Lung microvascular endothelial cell (primary cell): ENCODE measurements at places on chromosomes 16 and 17.
A peak's percentile ranks its signal among the peaks of the same experiment; 100 is the strongest.

DNA sequence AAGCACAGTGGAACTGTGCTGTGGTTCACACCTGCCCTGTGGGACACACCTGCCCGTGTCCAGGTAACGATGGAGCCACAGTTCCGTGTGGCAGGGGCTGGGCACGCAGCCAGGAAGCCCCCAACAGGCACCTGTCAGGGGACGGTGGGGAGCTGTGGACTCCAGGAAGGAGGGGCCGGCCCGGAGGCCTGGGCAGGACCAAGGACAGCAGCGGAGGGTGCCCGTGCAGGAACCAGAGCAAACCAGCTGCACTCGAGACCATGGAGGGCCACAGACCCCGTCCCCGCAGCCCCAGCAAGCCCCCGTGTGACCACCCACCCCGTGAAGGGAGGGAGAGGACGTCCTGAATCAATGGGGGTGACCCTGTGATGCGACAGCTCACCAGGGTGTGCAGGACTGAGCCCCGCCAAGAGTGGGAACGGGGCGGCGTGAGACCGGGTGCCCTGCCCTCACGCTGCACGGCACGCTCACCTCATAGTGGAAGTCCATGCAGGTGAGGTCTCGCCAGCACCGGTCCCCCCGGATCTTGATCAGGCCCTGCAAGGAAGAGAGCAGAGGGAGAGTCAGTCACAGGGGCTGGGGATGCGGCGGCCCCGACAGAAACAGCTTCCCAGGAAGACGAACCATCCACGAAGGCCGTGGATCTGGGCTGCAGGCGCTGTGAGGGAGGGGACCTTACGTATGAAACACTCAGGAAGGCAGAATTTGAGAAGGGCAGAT, 78.1 kb downstream of the LMF1 start:
- no peak for DNase-seq

GRCh38 chr16:25838724-25839186, 147.0 kb downstream of the HS3ST4 start:
- peak; percentile 59 for DNase-seq

GRCh38 chr17:19424934-19425868, 14.2 kb downstream of the RNF112 start:
- no peak for DNase-seq

DNA sequence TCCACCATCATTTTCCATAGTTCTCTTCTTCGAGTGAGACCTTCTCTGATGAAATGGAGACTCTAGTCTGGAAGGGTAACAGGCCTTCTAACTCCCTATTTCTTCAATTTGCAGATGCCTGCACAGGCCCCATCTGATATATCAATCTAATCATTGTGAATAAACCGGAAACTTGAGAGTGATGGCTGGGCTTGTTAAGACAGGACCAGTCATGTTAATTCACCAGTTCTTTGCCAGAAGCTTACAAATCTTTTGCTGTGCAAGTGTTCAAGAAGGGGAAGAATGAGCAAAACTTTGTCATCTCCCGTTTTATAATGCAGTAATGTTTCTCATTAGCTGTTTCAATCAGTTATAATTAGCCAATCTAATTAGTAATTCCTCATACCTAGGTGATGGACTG, 1561.3 kb upstream of the GOT2 start:
- no peak for DNase-seq

- DNase-seq: no peak
These were observed 124.6 kb downstream of the TOX3 start for GRCh38 chr16:52422307-52422706.

- peak; percentile 51 for DNase-seq
These were observed 62.3 kb downstream of the PHKB start for GRCh38 chr16:47523342-47524006.

- DNase-seq: no peak
These were observed 48.1 kb downstream of the RMI2 start for GRCh38 chr16:11393366-11393765.

DNA sequence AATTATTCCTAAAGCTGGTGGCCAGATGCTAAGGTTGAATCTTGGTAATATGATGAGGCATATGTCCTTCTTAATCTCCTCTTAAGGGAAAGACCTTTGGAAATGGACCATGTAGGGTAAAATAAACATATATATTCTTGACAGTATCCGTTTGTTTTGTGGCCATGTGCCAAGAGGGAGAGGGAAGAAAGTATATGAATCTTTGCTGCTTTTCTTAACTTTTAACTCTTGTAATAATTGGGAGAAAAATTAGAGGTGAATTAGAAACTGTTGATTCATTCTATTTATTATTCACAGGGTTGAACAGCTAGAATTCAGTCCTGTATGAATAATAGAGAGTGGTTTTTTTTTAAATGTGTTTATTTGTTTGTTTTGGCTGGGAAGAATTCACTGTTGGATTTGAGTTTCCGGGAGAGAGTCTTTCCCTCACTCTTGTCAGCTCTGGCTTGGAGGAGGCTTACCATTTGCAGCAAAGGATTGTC, 31.6 kb downstream of the AATF start:
- DNase-seq: peak; percentile 51

DNA sequence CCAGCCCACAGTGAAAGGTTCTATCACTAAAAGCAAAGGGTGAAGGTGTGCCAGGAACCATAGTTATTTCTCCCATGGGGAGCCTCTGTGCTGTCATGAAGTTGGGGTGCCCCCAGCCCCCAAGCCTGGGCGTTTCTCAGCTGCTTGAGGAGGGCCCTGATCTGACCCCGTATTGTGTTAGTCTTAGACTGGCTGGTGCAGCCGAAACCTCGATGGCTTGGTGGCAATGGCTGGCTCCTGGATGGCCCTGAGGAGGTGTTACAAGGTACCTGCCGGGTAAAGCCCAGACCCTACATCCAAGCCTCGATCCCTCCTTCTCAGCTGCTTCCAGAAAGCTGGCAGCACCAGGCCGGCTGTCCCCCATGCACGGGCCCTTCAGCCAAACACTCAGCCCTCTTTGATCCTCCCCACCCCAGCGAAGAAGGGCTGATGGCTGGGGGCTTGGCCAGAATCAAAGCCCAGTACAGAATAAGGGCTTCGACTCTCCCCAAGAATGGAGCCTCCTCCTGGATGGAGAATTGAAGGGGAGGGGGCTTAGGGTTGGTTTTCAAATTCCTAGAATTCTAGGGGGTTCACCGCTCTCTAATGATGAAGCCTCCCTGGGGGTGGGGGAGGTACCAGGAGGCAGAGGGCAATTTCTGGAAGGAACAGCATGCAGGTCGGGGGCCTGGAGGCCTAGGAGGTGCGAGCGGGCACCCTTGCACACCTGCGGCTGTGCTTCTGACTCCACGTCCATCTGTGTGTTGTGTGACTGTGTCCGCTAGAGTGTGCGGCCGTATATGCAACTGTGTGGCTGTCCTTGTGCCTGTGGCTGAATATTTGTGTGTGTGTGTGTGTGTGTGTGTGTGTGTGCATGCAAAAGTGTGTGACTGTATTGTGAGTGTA, 23.7 kb downstream of the WFDC1 start:
- DNase-seq: no peak

- no peak for DNase-seq
These were observed 36.8 kb downstream of the GDPD1 start for GRCh38 chr17:59257101-59257500.

- no peak for DNase-seq
These were observed 245 bp downstream of the TMEM256 start for GRCh38 chr17:7403727-7403976.

- no peak for DNase-seq
These were observed 8.7 kb downstream of the OGFOD1 start for GRCh38 chr16:56460101-56460500.

GRCh38 chr16:18803569-18804462, 2.5 kb upstream of the ARL6IP1 start:
- peak; percentile 43 for DNase-seq

DNA sequence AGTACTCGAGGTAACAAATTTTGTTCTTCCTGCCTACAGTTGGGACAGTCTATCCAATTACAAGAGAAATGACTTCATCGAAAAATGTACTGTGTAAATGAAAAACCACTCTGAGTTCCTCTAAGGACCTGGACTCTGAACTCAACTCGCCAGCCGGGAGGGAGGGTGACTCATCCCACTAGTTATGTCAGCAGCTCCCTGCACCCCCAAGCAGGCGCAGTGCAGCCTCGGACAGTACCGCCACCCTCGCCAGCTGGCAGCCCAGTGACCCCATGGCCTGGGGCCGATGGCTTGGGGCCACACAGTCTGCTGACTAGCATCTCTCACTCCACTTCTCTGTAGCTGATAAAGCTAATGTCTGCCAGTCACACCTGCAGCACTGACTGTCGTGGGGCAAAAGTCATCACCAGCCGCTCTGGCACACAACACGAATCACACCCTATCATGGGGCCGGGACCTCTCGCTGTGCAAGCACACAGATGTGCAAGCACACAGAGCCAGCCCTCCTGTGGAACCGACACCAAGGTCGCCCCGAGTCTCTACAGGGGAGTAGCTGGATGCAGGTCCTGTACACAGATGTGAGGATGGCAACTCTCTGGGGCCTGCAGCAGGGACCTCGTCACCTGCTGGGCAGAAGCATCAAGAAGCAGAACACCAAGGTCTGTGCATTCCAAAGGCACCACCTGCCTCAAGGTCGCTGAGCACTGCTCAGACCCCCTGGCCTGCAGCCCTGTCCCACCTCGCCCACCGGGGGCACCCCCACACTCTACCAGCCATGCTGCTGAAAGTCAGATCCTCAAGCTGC, 5.7 kb downstream of the CSNK1D start:
- DNase-seq: peak; percentile 77

GRCh38 chr16:57988929-57989328, 11.5 kb downstream of the ZNF319 start:
- DNase-seq: no peak
